ENCODE measurements at places on chromosomes 13 and 19.

- DNase-seq, result no peak
Observed at GRCh38 chr19:5676772-5677105, 3.6 kb downstream of the MICOS13 start.

- peak; percentile 9 for DNase-seq
Observed at GRCh38 chr13:104984296-104984818, 1551.1 kb downstream of the EFNB2 start.

- no peak for DNase-seq
Observed at GRCh38 chr13:20332361-20333096, 100.4 kb upstream of the GJB6 start.

DNA sequence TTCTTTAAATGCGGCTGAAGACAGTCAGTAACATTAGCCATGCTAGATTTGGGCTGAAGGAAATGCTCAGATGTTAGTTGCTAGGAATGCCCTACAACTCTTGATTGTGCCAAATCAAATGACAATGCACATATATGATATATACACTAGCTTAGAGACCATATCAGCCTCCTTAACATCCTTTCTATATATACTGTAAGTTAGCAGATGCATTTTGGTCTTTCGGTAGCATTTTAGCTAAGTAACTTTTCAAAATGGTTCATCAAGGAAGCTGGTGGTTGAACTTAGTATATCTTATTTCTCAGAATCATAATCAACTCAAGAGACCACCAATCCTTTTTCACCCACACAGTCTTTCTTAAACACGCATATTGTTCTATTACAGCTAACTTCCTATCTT is 14.1 kb upstream of the ENOX1 start:
- DNase-seq, result no peak

DNA sequence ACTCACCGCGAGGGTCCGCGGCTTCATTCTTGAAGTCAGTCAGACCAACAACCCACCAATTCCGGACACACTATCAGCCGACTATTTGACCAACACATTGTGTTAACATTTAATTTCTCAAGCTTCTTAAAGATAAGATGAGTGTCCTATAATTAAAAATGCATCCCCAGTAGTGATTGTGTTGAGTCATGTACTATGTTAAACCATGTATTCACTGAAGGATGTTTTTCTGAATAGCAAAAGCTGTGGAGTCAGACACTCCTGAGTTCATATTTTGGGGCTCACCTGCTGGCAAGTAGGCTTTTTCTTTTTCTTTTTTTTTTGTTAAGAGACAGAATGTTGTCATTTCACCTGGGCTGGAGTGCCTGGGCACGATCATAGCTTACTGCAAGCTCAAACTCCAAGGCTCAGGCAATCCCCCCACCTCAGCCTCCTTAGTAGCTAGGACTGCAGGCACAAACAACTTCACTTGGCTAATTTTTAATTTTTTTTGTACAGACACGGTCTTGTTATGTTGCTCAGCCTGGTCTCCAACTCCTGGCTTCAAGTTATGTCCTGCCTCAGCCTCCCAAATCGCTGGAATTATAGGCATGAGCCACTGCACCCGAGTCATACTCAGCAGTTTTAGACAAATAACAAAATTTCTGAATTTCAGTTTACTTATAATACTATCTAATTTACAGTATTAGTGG is 606.9 kb downstream of the PCDH9 start:
- DNase-seq, result no peak

GRCh38 chr13:110771194-110771593 is 57.7 kb downstream of the ING1 start:
- no peak for DNase-seq

DNA sequence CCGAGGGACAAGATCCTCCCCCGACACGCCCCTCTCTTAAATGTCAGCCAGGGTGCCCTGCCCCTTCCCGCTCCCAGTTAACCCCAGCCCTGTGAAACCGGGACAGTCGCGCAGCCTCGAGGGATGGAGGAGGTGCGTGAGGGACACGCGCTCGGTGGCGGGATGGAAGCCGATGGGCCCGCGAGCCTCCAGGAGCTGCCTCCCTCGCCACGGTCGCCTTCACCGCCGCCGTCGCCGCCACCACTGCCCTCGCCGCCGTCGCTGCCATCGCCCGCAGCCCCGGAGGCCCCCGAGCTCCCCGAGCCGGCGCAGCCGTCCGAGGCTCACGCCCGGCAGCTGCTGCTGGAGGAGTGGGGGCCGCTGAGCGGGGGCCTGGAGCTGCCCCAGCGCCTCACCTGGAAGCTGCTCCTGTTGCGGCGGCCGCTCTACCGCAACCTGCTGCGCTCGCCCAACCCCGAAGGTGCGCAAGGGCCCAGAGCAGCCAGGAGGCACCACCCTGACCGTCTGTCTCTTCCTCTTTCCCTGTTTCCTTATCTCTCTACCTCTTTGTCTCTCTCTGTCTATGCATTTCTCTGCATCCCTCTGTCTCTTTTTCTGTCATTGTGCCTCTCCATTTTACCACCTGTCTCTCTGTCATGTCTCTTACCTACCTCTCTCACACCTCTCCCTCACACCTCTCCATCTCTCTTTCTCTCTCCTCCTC is at the start of gene NCCRP1:
Gene NCCRP1 (plus strand): TSS at position 105 of the 703 bp plus-strand sequence. CDS start 19 bp downstream, at position 124.
- DNase-seq, result no peak

DNA sequence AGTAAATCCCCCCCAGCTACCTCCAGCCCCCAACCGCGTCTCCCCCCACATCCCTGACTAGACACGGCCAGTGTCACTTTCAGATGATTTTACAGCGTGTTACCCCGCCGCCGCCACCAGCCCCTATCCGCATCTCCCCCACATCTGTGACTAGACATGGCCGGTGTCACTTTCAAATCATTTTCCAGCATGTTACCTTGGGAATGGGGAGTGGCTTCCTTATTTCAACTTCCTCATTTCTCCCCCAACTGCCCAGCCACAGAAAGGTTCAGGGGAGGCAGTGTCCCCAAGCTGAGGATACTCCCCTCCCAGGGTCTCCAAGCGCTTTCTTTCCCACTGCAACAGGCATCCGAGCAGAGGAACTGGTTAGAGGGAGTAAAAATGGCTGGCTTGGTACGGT is 18.4 kb downstream of the ADGRL1 start:
- no peak for DNase-seq

DNA sequence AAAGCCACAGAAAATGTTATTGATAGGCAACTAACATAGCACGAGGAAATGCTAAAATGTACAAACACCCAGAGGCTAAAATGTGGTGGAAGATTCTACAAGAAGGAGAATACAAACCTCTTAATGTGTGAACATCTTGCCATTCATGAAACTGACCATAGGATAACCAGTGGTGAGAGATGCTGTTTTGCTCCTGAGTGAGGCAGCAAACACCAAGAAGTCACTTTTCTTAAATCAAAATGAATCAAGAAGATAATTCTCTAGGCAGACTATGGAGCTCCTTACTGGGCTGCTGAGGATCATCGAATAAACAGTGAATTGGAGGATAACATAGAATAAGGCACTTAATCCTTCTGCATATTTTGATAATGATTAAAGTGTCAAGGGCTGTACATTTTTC is 375.4 kb upstream of the SLITRK6 start:
- no peak for DNase-seq

GRCh38 chr19:52351512-52351911 is 15.5 kb downstream of the ZNF610 start:
- DNase-seq, result no peak

DNA sequence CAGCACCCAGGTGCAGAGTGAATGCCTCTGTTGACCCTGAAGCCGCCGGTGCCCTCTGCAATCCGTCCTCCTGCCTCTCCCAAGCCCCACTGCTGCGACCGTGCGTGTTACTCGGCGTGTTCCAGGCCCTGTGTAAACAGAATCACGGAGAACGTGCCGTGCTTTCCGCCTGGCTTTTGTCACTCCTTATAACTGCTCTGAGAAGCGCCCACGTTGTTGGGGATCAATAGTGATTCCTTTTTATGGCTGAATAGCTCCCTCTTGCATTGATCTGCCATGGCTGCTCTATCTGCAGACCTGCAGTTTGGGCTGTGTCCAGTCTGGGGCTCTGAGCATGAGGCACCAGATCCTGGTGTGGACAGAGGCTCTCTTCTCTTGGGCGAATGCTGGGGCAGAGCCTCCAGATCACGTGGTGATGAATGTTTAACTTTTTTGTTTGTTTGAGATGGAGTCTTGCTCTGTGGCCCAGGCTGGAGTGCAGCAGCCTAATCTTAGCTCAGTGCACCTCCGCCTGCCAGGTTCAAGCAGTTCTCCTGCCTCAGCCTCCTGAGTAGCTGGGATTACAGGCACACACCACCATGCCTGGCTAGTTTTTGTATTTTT is 15.8 kb downstream of the ADPRHL1 start:
- no peak for DNase-seq

- peak; percentile 26 for DNase-seq
Observed at GRCh38 chr19:23991170-23991569, 76.5 kb downstream of the ZNF726 start.

DNA sequence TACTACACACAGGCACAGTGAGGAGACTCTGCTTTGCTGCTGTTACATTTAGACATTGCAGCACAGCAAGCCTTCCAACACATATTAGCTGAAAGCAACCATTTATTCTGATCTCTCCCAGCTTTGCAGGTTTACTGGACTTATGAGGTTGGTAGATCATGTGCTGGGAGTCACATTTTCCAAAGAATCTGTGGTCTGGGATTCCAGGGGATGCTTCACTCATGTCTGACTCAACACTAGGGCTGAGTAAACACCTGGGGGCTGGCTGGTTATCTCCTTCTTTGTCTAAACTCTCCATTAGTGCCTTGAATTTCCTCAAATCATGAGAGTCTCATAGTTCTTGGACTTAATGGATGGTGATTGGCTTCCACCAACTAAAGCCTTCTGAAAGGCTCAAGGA is 5.4 kb upstream of the LGALS13 start:
- no peak for DNase-seq

- no peak for DNase-seq
Observed at GRCh38 chr19:44303976-44304568, 753 bp downstream of the ZNF235 start.

DNA sequence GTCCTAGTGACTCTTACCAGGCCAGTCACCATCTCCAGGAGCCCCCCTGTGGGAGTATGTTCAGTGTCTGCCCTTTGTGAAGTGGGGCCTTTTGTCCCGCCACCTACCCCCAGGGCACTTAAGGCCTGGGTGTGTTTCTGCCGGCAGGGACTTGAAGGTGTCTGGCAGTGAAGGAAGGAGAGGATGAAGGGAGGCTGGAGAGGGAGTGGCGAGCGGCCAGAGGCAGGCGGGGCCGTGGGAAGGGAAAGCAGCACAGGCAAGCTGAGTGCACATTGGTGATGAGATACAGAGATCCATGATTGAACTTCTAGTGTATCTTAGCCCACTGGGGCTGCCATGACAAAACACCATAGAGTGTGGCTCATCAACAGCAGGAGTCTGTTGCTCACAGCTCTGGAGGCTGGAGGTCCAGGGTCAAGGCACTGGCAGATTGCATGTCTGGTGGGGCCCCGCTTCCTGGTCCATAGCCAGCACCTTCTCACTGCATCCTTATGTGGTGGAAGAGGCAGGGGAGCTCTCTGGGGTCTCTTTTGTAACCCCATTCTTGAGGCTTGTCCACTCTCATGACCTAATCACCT is 17.5 kb downstream of the CUL4A start:
- no peak for DNase-seq

DNA sequence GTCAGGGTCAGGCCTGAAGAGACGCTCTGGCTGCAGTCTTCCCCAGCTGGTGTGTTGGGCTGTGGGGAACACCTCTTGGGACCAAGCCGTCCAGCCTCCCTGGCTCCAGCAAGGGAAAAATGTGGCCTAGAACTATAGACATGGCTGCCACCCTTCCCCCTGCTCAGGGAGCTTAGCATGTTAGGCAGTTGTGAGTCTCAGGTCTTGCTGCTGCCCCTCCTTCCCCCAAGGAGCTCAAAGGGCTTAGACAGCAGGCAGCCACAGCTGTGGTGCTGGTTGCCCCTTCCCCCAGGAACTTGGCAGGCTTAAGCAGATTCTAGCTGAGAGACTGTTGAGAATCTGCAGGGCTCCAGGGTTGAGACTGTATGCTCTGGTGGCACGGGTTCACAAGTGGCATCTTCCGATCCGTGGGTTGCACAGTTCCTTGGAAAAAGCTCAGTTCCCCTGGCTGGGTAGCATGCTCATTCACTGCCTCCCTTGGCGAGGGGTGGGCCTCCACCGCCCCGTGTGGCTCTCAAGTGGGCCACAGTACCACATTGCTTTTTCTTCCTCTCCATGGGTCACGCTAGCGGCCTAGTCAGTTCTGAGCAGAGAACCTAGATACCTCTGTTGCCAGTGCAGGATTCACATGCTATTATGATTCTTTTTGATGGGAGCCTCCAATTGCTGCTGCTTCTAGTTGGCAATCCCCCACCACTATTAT is 1258.6 kb downstream of the OLFM4 start:
- no peak for DNase-seq

- no peak for DNase-seq
Observed at GRCh38 chr13:41327994-41328790, 17.1 kb downstream of the NAA16 start.

- DNase-seq, result peak; percentile 54
Observed at GRCh38 chr13:24220086-24220703, 59.7 kb downstream of the SPATA13 start.

- DNase-seq, result no peak
Observed at GRCh38 chr13:110170020-110170790, 136.8 kb downstream of the COL4A1 start.

DNA sequence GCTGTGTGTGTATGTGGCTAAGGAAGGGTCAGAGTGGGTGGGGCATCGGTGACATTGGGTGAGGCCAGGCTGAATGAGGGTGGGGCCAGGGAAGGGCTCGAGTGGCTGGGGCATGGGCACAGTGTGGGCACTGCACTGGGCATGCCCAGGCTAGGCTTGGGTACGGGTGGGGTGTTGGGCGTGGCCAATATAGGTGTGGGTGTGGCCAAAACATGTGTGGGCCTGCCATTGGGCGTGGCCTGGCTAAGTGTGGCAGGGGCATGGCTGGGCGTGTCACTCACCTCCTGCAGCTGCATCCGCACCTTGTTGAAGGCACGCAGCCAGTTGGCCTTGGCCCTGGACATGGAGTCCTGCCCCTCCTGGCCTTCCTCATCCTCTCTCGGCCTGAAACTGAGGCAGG is 33.2 kb downstream of the UNC13A start:
- DNase-seq, result no peak

DNA sequence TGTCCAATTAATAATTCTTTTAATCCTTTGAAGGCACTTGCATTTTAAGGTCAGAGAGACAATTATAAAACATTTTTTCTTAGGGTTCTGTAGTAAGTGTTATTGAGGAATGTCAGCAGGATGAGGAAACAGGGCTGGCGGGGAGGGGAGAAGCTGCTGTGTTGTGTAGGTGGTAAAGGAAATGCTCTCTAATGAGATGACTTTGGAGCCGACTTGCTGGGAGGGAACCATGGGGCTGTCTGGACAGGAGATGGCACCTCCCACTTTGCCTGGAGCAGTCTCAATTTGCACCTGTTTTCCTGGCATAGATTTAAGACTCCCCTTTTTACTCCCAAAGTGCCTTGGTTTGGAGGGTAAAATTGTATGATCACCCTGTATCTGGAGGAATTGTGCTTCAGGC is 230.4 kb downstream of the ATP8A2 start:
- DNase-seq, result no peak

DNA sequence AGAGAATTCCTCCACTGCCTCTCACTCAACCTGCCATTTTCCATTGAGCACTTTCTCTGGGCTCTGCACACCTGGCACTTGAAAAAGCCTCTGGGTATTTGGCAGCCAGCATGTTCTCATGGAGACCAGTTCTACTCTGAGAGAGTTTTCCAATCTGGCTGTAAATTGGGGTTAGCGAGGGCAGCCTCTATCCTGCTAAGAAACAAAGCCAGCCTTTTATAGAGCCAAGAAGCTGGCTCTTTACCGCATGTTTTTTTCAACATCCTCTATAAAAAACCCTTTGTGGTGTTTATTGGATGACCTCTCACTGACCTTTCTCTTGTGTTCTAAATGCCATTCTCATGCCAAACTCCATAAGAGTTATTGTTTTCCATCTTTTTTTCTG is 52.6 kb upstream of the RCBTB2 start:
- DNase-seq, result no peak

- DNase-seq, result no peak
Observed at GRCh38 chr19:4134351-4134750, 10.4 kb upstream of the MAP2K2 start.
